ENCODE measurements at places on chromosomes 3 and 15.
A peak's percentile ranks its signal among the peaks of the same experiment; 100 is the strongest.

DNA sequence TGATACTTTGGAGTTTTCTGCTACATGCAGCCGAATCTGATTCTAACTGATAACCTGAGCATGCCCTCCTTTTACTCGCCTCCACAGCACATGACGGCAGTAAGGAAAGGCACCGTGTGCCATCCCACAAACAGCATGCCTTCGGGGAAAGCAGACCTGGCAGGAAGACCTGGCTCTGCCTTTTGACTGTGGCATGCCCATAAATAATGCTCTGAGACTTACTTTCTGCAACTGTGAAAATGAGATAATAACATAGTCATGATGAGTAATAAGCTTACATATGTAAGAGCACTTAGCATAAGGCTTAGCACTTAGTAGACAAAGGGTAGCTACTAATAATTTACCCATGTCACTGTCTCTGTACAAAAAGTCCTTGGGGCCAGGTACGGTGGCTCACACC is 32.9 kb downstream of the MTHFS start:
- no peak for DNase-seq

DNA sequence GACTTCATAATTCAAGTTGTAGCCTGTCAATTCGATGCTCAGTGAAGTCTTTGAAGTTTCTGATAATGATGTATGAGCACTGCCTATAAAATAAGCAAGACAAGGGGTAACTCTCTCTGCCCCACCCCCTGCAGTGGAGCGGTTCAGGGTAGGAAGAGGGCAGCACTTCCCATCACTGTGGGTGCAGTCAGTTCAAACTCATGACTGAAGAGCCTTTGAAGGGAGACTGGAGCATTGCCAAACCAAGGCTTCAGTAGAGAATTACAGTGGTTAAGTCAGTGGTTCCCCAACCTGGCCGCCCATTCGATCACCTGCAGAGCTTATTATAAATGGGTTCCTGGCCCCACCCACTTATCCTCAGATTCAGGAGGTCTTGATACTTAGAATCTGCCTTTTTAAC is 190.6 kb downstream of the SHQ1 start:
- peak; percentile 2 for DNase-seq

DNA sequence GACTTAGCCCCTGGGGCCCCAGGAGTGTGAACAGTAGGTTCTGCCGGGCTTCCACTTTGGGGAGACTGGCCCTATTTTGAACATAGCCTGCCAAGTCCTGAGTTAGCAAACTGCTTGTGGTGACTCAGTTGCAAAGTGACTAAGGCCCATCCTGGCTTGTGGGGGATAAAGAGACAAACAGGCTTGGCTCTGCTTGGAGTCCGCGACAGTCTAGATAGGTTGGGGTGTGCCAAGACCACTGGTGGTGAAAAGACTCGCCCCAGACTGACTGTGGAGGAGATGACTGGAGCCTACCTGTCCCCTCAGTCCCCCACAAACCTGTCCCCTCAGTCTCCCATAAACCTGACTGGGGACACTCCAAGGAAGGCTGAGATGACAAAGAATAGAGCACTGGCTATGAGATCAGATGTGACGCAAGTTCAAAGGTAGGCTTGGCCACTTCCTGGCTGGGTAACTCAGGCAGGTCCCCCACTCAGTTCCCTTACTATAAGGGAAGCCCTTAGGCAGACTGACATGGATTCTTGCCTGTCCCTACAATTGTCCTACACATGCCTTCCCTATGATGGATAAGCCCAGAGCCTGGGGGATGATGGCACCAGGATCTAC is 4.3 kb downstream of the DNASE1L3 start:
- DNase-seq, result no peak

GRCh38 chr15:59280855-59281254 is 74.2 kb downstream of the LDHAL6B start:
- DNase-seq, result no peak

DNA sequence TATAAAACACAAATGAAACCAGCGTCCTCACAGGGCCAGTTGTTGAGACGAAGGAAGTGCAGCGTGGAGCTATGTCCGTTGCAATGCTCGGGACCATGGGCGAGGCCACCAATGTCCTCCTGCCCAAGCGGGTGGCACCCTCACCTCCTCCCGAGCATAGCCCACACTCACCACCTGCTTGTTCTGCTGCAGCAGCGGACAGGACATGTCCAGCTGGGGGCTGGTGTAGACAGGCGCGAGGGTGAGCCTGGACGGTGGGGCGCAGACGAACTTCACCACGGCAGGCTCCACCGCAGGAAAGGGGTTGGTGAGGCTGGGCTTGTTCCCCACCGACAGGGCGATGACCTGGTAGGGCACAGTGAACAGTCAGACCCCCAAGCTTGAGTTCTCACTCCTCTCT is 62.1 kb downstream of the NUP210 start:
- no peak for DNase-seq

- DNase-seq, result no peak
Measured at GRCh38 chr3:107884028-107884427, 206.8 kb downstream of the CD47 start.

- no peak for DNase-seq
Measured at GRCh38 chr3:144142151-144142840, 170.7 kb downstream of the DIPK2A start.

DNA sequence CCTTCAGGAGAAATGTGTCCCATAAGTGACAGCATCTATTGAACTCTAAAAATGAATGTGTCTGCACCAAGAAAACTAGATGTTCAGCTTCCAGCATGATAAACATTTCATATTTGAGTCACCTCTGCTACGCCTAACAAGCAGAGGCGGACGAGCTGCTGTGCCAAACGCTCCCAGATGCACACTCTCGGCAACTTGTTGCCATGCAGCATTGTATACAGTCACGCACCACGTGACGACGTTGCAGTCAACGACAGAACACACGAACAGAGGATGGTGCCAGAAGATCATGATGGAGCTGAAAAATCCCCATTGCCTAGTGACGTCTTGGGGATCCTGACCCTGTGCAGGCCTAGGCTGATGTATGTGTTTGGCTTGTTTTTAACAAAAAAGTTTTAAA is 137.5 kb downstream of the XXYLT1 start:
- no peak for DNase-seq

DNA sequence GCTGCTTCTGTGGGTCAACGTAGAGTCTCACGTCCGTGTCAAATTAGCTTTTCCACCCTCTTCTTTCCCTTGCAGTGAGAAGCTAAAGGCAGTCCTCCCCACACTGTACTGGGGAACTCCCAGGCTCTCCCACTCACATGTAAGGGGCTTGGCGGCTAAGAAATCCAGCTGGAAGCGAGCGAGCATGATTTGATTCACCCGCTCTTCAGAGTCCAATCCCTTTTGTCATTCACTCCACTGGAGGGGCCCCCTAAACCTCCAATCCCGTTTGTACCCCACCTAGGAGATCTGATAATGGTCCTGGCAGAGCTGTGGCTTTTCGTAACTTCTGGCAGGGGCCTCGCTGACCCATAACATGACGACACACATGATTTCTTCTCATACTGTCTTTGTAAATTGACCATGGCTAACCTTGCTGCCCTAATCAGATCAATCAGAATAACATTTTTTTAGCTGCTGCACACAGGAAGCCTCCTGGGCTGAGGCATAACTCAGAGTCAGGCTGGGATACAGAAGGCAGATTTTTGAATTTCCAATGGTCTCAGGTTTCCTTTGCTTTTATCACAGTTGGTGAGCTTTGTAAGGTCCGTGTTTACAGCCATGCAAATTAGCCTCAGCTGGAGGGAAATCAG is 235.2 kb downstream of the GREM1 start:
- DNase-seq, result no peak

- no peak for DNase-seq
Measured at GRCh38 chr3:59245300-59245858, 195.6 kb upstream of the CFAP20DC start.

All from stimulated activated CD8-positive, alpha-beta memory T cell treated with anti-CD3 and anti-CD28 coated beads, Interleukin-2, amount 100 ng/mL, for 1 hour (primary cell).